Mammary epithelial cell (primary cell): ENCODE measurements at places on chromosomes 12 and 14. TPM values are rescaled to one million over a fixed set of nuclear protein-coding genes. Genes with fewer than 3 reads are reported as not detected.

DNA sequence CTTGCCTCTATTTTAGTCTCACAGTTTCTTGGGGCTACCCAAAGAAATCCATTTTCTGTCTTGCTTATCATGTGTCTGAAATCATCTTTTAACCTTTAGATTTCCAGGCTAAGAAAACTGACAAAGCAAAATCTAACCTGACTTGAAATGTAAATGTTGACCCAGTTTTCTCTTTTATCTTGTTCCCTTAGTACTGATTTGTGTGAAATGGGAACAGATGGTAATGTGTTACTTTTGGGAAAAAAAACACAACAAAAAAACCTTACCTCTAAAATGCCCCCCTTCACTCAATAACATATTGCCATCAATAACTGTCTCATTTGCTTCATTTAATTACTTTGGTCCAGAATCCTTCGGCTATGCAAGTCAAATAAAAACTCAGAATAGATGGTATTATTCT, 383.2 kb upstream of the DCN start:
- no peak for DNase-seq

DNA sequence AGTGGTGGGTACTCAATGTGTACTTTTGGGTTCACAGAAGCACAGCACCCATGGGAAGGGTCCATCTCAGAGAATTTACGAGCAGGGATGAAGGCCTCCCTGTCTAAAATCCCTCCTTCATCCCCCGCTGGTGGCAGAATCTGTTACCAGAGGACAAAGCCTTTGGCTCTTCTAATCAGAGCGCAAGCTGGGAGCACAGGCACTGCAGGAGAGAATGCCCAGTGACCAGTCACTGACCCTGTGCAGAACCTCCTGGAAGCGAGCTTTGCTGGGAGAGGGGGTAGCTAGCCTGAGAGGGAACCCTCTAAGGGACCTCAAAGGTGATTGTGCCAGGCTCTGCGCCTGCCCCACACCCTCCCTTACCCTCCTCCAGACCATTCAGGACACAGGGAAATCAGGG, 1.5 kb upstream of the GPR162 start:
- DNase-seq = no peak

- peak; percentile 52 for DNase-seq
These were observed 468.9 kb upstream of the LRFN5 start for GRCh38 chr14:41137741-41138140.

Gene SPATS2
- polyA plus RNA-seq = 35.2 TPM

Gene TAS2R20
- 0.10 TPM for polyA plus RNA-seq

Gene FGF6
- not detected for polyA plus RNA-seq

Gene REM2
- polyA plus RNA-seq = 0.09 TPM

Gene CCDC197
- polyA plus RNA-seq = not detected

Gene SLC10A1
- not detected for polyA plus RNA-seq
